ENCODE measurements at places on chromosomes 4 and X.

DNA sequence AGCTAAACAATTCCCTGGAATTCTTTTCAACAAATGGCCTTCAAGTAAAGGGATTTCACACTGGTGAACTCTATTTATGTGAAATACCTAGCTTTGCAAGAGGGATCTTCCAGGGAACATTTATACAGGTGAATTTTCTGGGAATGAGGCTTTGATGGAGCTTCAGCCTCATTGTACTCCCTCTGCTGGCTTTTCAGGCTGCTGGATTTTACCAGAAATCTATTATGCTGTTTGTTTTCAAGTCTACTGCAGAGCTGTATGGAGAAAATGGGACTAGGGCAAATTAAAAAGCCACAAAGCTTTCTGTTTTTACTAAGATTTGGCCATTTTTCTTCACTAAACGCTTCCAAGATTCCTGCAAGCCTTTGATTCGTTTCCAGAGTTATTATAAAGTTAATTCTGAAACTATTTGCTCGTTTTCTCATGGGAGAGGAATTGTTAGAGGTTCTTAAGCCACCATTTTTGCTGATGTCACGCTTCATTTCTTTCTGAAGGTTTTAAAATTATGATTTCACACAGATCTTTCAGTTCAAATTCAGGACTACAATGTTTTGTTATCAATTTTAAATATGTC lies 31.6 kb downstream of the KDM6A start:
- no peak for DNase-seq

GRCh38 chr4:1201851-1202525 lies 29.6 kb upstream of the SPON2 start:
- DNase-seq = peak; percentile 77

- DNase-seq = no peak
Observed at GRCh38 chrX:30654989-30655607, 1.9 kb downstream of the GK start.

GRCh38 chr4:4852591-4853362 lies 6.7 kb upstream of the MSX1 start:
- no peak for DNase-seq

DNA sequence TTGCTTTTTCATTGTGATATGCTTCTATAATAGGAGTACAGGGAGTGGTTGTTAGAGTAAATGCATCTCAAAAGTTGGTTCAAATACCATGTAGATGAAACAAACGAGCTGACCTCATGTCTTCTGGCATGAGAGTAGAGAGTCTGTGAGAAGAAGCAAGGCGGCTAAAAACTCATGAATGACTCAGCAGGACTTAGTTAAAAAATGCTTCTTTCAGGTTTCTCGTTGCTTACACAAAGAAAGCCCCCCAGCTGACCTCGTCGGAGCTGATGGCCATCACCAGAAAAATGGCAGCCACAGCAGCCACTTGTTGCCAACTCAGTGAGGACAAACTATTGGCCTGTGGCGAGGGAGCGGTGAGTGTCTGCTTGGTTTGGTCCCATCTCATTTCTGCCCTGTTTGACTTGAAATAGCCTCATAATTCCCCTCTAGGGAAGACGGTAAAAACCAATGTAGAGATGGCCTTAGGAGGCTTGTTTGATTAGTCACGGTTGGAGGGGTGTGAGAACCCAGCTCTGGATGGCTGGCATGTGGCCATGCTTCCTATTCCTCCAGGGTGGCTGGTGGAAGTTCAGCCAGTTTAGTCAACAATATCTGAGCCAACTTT lies 14.5 kb downstream of the AFP start:
- no peak for DNase-seq

DNA sequence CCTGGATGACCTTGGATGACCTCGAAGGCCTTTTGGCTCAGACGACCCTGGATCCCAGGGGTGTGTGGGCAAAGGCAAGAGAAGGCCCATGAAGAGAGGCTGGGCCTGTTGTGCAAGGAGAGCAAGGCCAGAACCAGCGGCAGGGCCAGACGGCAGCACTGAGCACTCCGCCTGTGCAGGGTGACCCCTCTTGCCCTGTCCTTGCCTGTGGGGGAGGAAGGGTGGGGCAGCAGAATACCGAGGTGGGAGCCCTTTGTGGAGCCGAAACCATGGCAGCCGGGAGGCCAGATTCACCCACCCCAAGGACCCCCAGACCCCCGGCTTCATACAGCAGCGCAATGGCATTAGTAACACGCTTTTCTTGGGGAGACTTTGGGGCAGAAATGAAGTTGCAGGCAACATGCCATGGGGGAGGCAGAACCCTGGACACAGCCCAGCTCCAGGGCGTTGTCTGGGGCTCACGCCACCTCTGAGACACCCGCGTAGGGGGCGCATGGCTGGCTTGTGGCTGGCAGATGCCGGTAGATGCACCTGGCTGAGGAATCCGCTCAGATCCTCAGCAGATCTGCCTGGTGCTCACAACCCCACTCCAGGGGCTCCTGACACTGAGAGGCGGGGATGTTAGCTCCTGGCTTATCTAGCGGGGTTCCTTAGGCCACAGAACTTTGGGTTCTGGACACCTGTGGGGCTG lies 114.5 kb downstream of the FAM53A start:
- no peak for DNase-seq

DNA sequence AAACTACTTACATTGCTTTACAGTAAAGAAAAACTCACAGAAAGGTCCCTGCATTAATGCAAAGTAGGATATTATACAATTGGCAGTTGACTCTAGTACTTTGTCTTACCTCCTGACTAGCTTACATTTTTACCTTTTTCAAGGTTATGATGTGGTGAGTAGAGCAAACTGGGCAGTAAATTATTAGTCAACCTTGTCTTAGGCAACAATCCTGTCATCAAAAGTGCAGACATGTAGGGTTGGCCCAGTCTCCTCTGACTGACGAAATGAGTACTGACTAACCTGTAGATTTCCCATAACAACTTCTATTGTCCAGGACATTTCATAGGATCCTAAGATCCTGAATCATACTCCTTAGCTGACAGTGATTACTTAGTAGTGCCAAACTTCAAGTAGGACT lies 142.0 kb upstream of the NUDT6 start:
- no peak for DNase-seq

GRCh38 chrX:12349201-12349600 lies 210.9 kb downstream of the FRMPD4 start:
- no peak for DNase-seq

- DNase-seq = no peak
Observed at GRCh38 chrX:39955625-39956024, 142.1 kb downstream of the BCOR start.

GRCh38 chrX:139192386-139192961 lies 338.1 kb upstream of the F9 start:
- DNase-seq = no peak

DNA sequence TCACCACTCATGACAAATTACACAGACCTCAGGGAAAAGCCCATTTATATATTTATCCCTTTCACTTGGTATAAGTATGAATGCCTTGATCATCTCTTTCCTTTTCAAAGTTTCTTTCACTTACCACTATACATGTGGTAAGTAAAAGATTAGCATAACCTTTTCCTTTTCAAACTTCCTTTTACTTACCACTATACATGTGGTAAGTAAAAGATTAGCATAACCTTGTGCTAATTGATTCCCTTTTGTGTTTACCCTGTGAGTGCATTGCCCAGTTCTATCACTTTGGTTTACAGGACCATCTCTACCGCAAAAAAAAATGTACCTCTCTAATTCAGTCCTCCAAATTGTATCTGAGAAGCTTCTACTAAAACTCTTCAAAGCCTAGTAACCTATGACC lies 32.7 kb upstream of the TCEANC start:
- DNase-seq = no peak

DNA sequence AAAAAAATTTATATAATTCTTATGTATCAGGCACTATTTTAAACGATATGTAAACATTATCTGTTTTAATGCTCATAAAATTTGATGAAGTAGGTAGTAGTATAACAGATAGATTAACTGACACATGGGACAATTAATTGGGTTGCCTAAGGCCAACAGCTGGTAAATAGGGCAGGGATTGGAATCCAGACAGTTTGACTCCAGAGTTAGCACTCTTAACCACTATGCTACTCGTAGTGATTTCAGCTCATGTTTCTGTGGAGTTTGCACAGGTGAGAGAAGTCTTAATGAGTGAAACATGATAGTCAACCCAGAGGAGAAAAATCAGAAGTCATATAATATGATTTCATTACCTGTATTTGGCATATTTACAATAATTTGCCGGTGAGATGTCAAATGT lies 126.0 kb upstream of the WDFY3 start:
- DNase-seq = no peak

GRCh38 chr4:188110741-188111471 lies 1.5 kb upstream of the TRIML2 start:
- DNase-seq = no peak

DNA sequence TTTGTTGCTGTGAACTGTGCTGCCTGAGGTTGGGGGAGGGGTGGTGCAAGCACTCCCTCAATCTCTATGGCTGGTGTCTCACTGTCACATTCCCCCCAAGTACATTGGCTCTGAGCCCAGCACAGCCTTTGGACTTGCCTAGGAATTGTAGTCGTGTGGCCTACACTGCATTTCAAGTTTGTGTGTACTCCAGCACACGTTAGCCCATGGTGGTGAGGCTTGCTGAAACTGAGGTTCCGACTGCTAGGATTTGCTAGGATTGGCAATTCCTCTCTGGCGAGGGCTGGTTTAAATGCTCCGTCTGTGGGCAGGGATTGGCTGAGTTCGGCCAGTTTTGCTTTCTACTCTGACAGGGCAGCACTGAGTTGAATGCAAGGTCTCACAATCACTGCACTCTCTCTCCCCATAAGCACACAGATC lies 121.7 kb upstream of the CXXC4 start:
- no peak for DNase-seq

GRCh38 chrX:136061286-136061685 lies 76.1 kb downstream of the SLC9A6 start:
- no peak for DNase-seq

- DNase-seq = no peak
Observed at GRCh38 chrX:118115953-118116712, 477 bp downstream of the KLHL13 start.

GRCh38 chr4:139488442-139488841 lies 34.5 kb downstream of the RAB33B start:
- DNase-seq = no peak

DNA sequence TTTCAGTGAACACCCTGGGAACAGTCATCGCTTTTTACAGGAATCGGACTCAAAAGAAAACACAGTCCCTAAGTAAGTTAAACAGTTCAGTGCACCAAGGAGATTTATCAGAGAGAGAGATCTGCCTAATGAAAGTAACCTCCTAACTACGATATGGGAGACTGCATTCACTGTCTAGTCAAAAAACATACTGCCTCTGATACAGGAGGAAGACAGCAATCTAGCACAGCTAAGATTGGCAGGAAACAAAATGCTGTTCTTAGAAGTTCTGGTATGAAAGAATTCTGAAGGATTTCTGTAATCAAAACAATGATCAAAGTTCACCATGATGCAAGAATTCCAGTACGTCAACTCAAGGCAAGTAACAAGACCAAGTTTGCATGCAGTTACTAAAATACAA lies 92.8 kb downstream of the MAML3 start:
- DNase-seq = no peak

- DNase-seq = no peak
Observed at GRCh38 chr4:120447774-120448173, 381.1 kb upstream of the MAD2L1 start.

- DNase-seq = no peak
Observed at GRCh38 chr4:1265351-1265750, 16.4 kb upstream of the CTBP1 start.

GRCh38 chrX:119989905-119990555 lies 46.5 kb upstream of the NKAP start:
- DNase-seq = no peak

DNA sequence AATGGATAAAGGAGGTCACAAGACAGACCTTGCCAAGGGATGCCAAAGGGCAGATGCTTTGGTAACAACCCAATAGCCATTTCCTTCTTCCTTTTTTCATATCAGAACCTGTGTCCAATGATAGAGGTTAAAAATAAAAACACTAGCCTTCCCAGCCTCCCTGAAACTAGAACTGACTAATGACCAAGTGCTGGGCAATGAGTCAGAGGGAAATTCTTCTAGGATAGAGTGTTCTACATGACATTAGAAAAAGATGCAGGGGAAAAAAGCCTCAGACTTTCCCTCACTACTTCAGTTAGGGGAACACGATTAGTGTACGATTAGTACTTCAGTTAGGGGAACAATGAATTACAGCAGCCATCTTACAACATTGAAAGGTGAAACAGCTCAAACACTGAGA lies 29.3 kb upstream of the FAM47C start:
- no peak for DNase-seq

- DNase-seq = no peak
Observed at GRCh38 chrX:56089376-56089775, 142.8 kb upstream of the KLF8 start.

DNA sequence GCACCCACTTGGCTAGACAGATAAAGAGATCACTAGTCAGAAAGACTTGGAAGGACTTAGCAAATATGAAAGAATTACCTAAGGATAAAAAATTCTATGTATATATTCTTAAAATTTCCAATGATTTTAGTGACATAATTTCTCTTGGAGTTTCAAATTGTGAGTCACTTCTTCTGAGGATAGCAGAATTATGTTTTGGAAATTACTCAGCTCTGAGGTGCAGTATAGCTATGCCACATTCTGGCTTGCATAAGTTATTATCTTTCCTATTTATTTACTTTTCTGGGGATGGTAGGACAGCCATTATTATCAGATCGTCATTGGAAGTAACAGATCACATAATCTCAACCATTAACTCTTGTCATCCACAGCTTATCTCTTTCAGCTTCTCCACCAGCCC lies 853.5 kb downstream of the TRIML1 start:
- DNase-seq = no peak

DNA sequence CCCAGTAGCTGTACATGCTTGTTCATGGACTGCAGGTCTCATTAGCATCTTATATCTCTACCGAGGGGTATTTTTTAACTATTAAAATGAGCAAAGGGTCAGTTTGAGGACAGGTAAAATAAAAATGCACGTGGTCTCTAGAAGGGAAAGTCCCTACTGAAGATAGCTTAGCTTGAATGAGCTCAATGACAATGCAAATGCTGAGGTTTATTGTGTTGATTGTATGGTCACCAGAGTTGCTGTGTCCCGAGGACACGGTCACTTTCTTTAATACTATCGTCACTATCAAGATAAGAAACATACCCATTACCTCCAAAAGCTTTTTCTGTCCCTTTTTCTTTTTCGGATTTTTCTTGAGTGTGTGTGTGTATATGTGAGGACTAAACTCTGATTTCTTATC lies 250.5 kb upstream of the PRKX start:
- no peak for DNase-seq

DNA sequence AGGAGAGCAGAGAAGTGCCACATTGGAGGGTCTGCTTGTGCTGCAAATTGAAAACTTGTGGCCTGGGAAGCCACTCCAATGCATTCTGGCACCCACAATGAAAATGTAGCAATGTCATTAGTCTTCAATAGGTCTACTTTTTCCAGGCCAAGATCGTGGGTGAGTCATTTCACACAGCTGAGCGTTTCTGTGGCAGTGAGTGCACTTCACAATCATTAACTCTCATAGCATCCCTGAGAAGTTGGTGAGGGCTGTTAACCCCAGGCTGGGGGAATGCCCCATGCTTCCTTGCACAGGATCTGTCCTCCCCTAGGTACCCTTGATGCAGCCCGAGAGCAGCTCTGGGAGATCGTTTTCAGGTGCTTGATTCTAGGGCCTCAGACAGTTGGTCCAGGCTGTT lies 196.8 kb upstream of the ATP6AP2 start:
- DNase-seq = no peak

GRCh38 chr4:78190595-78190994 lies 133.5 kb downstream of the FRAS1 start:
- DNase-seq = no peak
